ENCODE measurements at places on chromosomes 7 and 10.

DNA sequence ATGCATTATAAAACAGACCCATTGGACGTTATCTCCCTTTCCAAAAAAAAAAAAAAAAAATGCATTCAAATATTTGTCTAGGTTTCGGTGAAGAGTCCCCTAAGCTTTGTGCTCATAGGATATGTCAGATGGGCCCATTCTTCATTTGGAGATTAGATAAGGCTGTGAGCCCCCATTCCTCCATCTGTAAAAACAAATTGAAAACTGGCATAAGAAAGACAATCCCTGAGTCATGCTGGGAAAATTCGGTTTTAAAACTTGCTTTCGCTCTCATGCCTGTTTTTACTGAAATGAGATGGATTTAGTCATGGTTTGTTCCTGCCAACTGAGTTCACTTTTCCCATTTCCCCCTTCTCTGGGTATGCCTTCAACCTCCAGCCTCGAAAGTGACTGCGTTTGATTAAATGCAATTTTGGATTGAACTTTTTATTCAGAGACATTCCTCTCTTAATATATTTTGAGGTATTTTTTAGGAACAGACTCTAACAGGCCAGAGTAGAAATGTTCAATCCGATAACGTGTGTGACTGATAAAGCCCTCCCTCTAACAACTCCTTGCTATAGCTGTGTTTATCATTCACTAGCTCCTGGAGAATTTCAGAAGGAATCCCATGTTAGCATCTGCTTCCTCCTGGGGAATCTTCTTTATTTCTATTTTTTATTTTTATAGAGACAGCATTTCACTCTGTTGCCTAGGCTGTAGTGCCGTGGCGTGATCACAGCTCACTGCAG is 190.9 kb upstream of the LYZL2 start:
- DNase-seq, result no peak

- DNase-seq, result no peak
Measured at GRCh38 chr7:69787736-69788431, 189.6 kb downstream of the AUTS2 start.

- DNase-seq, result no peak
Measured at GRCh38 chr10:66916030-66916429, 9.8 kb upstream of the LRRTM3 start.

GRCh38 chr7:44062180-44062902 is 3.0 kb downstream of the PGAM2 start:
- no peak for DNase-seq

GRCh38 chr10:21584834-21585530 is 51.0 kb downstream of the MLLT10 start:
- DNase-seq, result no peak

- no peak for DNase-seq
Measured at GRCh38 chr7:4689668-4690067, 7.6 kb downstream of the FOXK1 start.

GRCh38 chr7:31444196-31444595 is 69.7 kb upstream of the ITPRID1 start:
- no peak for DNase-seq

DNA sequence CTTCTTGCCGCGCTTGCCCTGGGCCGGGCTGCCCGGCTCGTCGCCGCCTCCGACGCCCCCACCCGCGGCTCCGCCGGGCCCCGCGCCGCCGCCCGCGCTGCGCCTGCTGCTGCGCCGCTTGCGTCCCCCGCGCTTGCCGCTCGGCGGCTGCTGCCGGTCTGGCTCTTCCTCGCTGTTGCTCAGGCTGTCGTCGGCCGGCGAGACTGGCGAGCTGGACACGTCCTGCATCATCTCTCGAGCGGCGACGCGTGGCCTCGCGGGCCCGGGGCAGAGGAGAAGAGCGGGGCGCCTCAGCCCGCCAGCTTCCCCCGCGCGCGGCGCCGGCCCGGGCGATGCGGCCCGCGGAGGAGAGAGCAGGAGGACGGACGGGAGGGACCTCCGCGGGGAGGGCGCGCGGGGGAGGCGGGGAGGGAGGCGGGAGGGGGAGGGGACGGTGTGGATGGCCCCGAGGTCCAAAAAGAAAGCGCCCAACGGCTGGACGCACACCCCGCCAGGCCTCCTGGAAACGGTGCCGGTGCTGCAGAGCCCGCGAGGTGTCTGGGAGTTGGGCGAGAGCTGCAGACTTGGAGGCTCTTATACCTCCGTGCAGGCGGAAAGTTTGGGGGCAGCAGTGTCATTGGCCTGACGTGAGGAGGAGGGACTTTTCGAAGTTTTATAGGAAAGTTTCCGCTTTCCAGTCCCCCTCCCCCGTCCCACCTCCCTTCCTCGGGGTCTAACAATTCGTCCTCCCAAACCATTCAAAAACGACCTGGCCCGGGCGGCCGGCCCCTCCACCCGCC is at the start of gene TWIST1:
TWIST1 (minus strand) TSS at position 546 of the 779 bp plus-strand sequence; CDS start at position 231, 315 bp downstream.
- no peak for DNase-seq

GRCh38 chr7:71313553-71313952 is 181.6 kb downstream of the GALNT17 start:
- no peak for DNase-seq

All from T-helper 9 cell (primary cell).